ENCODE measurements at places on chromosomes 11 and 22.
A peak's percentile ranks its signal among the peaks of the same experiment; 100 is the strongest.

- H3K36me3 ChIP-seq = no peaks in the 10 kb centered on the region
- H3K27ac ChIP-seq = no peak overlapping the region
- H3K4me3 ChIP-seq = no peak overlapping the region
- no peaks in the 10 kb centered on the region for H3K27me3 ChIP-seq
- no peaks in the 10 kb centered on the region for H3K4me1 ChIP-seq
These were observed 285.9 kb downstream of the BRD1 start for GRCh38 chr22:49541693-49542230.

DNA sequence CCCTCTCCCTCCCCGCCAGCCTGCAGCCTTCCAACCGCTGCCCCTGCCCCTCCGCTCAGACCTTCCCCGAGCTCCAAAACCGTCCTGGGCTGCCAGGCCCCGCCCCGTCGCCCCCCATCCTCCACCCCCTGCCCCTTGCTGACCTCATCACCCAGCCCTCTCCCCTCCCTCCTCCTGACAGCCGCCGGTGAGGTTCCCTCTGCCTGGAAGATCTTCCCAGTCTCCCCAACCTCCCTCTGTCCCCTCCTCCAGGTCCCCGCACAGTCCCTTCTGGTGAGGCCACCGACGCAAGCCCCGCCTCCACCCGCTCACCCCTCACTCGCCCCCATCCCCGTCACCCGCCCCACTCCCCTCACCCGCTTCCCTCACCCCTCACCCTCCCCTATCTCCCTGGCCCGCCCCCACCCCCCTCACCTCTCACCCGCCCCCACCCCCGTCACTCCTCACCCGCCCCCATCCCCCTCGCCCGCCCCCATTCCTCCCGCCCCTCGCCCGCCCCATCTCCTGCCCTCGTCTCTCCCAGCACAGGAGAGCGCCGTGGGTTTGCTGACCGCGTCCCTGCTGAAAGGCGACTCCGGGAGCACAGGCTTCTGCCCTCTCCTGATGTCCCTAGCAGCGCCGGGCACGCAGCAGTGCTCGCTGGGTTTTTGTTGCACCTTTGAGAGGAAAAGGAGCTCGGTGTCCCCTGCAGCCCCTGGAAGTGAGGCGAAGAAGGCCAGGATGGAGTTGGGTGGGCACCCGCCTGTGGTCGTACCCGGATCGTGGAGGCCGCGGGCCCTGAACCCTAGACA lies 16.4 kb upstream of the UPK3A start:
- H3K27me3 ChIP-seq = peaks cover 22% of the 10 kb centered on the region
- H3K4me3 ChIP-seq = peak overlapping the region; percentile 88
- H3K4me1 ChIP-seq = peaks cover 23% of the 10 kb centered on the region

DNA sequence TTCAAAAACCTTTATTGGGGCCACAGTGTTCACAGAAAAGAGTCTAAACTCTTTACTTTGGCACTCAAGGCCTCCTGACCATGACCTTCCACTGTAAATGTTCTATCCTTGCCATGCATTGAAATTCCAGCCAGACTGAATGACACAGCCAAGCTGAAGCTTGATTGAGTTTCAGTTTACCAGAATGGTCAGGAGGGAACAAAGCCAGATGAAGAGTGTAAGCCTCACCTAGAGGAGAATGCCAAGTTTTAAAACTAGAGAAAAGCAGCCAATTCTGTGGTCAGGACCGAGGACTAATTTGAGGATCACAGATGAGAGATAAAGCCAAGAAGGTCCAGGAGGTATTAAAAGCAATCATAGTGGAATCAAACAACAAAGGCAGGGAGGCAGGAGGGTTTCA lies 215.3 kb downstream of the KCNA4 start:
- H3K36me3 ChIP-seq = no peaks in the 10 kb centered on the region
- no peak for DNase-seq
- no peak overlapping the region for H3K4me3 ChIP-seq
- H3K4me1 ChIP-seq = no peaks in the 10 kb centered on the region
- no peaks in the 10 kb centered on the region for H3K27me3 ChIP-seq

DNA sequence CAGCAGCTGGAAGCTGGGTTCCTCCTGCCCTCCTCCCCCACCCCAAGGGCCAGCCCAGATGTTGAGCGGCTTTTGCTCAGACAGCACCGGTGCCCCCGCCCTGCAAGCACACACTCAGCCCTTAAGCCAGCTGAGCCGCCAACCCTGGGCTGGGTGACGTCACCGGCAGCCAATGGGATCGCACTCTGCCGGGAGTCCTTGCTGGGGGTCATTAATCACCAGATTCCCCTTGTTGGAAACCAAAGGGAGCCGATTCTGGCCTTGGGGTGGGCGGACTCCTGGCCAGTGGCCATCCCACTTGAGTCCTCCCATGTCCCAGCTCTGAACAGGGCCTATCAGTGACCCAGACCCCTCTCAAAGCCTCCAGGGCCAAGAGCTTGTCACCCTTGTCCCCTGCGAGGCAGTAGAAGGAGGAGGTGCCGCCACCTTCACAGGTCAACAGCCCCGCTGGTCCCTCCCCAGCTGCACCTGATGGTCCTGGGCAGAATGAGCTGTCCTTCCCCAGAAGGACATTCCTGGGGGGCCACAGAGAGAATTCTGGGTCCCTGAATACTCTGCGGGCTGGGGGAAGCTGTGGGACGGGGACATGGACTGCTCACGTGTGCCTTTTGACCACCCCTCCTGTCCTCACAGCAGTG lies 7.4 kb downstream of the DUSP8 start:
- H3K27ac ChIP-seq = no peak overlapping the region
- H3K27me3 ChIP-seq = peaks cover 35% of the 10 kb centered on the region
- DNase-seq = no peak

- H3K27ac ChIP-seq = peak overlapping the region; percentile 93
- DNase-seq = peak; percentile 83
- H3K36me3 ChIP-seq = no peaks in the 10 kb centered on the region
- H3K4me1 ChIP-seq = peaks cover 33% of the 10 kb centered on the region
- peak overlapping the region; percentile 59 for H3K4me3 ChIP-seq
These were observed 39.0 kb upstream of the ADA2 start for GRCh38 chr22:17258015-17258787.

DNA sequence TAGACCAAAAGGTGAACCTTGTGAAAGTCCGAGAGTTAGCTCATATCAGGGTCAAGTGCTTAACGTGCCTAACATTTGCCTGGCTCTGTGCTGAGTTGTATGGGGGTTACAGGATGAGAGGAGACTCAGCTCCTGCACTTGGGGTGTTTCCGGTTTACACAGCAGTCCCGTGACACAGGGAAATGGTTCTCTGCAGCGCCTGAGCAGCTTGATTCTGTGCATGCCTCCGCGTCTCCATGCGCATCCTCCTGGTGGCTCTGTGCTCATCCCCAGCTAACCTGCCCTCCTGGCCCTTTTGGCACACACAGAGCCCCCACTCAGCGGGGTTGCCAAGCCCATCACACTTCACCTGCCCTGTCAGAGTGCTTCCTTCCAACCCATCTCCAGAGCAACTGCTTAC lies 238.3 kb upstream of the TBCEL start:
- no peaks in the 10 kb centered on the region for H3K4me1 ChIP-seq
- no peaks in the 10 kb centered on the region for H3K36me3 ChIP-seq
- no peak overlapping the region for H3K27ac ChIP-seq
- no peak overlapping the region for H3K4me3 ChIP-seq

DNA sequence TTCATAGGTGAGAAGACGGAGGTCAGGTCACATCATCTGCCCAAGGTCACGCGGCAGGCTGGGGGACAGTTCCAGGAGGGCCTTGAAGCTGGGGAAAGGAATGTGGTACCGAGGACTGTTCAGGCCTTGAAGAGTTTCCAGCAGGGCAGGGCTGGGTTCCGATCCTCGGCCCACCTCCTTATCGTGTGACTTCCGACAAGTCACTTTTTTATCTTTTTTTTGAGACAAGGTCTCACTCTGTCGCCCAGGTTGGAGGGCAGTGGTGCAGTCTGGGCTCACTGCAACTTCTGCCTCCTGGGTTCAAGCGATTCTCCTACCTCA lies 623 bp downstream of the NDUFS8 start:
- peak overlapping the region; percentile 99 for H3K27ac ChIP-seq
- peaks cover 16% of the 10 kb centered on the region for H3K4me1 ChIP-seq
- H3K27me3 ChIP-seq = no peaks in the 10 kb centered on the region
- H3K4me3 ChIP-seq = peak overlapping the region; percentile 95

GRCh38 chr11:37322333-37323194 lies 724.5 kb upstream of the RAG2 start:
- H3K4me1 ChIP-seq = no peaks in the 10 kb centered on the region
- H3K27me3 ChIP-seq = no peaks in the 10 kb centered on the region
- H3K36me3 ChIP-seq = no peaks in the 10 kb centered on the region
- no peak overlapping the region for H3K27ac ChIP-seq
- H3K4me3 ChIP-seq = no peak overlapping the region
- DNase-seq = no peak

- H3K27me3 ChIP-seq = no peaks in the 10 kb centered on the region
- H3K4me1 ChIP-seq = peaks cover 59% of the 10 kb centered on the region
- H3K36me3 ChIP-seq = peaks cover 25% of the 10 kb centered on the region
- DNase-seq = peak; percentile 88
These were observed at the start of the genes HPS4 and SRRD for GRCh38 chr22:26483439-26484359. Gene HPS4, minus strand, starts transcription at chr22:26483783. Its CDS starts 2,021 bp downstream, at chr22:26481762. Gene SRRD, plus strand, starts transcription at chr22:26483877. Its CDS starts 14 bp downstream, at chr22:26483891.

DNA sequence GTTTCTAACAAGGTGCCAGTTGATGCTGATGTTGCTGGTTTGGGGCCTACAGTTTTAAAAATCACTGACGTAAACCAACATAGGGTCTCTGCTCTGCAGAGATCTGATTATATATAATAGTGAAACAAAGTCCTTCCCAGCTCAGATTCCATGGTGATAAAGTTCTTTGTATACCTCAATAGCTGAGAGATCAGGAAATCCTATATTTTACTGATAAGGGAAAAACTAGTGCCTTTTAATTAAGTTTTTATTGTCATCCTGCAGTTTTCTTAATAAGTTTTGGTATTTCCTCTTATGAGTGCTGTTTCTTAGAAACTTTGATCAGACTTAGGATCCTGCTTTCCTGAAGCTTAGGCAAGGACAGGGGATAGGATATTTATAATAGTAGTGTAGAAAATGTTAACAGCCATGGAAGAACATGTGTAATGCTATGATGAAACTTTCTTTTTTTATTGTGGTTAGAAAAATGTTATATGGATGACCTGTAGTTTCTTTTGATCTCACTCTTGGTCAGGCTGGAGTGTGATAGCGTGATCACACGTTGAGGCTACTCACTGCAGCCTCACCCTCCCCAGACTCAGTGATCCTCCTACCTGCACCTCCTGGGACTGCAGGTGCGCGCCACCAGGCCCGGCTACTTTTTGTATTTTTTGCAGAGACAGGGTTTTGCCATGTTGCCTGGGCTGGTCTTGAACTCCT lies 14.1 kb downstream of the CAPRIN1 start:
- H3K4me1 ChIP-seq = peaks cover 42% of the 10 kb centered on the region
- no peak overlapping the region for H3K4me3 ChIP-seq
- no peak for DNase-seq
- H3K36me3 ChIP-seq = peaks cover 13% of the 10 kb centered on the region

DNA sequence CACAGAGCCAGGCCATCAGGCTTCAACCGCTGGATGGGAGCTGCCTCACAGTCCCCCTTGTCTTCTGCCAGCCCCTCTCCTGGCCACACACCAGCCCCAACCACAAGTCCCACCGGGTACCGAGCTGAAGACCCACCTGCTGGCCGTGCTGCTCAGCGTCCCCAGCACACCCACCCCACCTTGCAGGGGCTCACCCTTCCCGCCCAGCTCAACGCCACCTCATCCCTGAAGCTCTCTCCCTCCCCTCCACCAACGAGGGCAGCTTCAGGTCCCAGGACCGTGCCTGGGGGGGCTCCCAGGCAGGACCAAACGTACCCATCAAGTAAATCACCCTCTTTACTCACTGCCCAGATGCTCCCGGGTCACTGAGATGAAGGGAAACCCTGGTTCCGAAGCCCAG lies 141.0 kb downstream of the CRYBB2 start:
- no peak overlapping the region for H3K27ac ChIP-seq
- H3K27me3 ChIP-seq = no peaks in the 10 kb centered on the region
- H3K4me1 ChIP-seq = peaks cover 9% of the 10 kb centered on the region
- DNase-seq = no peak
- peaks cover 43% of the 10 kb centered on the region for H3K36me3 ChIP-seq
- H3K4me3 ChIP-seq = no peak overlapping the region

- H3K4me3 ChIP-seq = no peak overlapping the region
- H3K36me3 ChIP-seq = peaks cover 2% of the 10 kb centered on the region
These were observed 5.2 kb upstream of the OLFML1 start for GRCh38 chr11:7480113-7480512.

DNA sequence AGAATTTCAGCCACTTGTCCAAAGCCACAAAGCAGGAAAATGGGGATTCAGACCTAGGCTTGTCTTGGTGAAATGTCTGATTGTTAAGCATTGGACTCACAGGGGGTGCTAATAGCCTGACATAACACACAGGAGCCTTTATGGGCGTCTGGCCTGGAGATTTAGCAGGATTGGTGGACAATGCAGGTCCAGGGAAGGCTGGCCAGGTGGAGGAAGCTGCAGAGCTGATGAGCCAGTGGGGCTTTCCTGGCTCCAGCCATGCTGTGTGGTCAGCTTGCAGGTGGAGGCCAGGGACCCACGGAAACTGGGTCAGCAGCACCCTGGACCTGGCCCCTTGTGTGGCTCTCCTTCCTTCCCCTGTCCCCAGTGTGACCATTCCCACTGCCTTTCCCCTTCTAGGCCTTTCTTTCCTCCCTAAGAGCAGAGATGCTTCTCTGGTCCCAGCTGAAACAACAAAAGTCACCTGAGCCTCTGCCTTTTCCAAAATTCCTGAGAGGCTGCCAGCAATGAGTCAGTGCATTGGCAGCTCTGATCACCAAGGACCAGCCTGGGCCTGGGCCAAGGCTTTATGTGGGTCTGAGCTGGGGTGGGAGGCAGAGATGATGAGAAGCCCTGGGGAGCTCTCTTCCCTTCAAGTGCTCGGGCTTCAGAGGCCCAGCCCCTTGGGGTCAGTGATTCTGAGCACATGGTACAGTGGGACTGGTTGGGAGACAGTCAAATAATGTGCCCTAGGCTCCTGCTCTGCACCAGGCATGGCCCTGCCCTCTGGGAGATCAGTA lies 85.2 kb downstream of the CCDC81 start:
- peaks cover 12% of the 10 kb centered on the region for H3K4me1 ChIP-seq
- peaks cover 5% of the 10 kb centered on the region for H3K27me3 ChIP-seq
- no peak for DNase-seq
- no peak overlapping the region for H3K4me3 ChIP-seq
- no peak overlapping the region for H3K27ac ChIP-seq
- no peaks in the 10 kb centered on the region for H3K36me3 ChIP-seq

DNA sequence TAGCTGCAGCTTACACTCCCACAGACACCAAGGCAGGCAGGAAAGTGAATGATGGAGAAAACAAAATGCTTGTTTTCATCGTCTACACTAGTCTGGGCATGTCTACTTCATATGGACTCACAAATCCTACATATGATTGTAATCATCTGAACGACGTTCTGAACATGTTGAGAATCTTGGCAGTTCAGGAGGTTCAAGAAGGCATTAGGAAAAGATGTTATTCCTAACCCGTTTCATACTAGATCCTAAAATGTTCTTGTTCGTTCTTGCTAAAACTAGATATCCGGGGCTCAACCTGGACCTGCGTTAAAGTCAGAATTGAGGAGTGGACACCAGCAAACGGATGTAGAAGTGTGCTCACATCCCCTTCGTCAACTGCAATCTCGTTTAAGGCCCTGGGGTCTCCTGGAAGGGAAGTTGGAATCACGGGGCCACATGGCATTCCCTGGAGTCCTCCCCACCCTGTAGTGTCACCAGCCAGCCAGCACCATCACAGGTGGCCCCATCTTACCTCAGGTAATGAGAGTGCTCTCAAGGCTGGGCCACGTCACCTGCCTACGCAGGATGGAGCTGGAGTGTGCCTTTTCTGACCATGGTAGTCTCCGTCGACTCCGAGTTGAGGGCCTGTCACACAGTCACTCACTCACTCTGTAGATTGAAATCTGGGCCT lies 37.3 kb downstream of the C11orf58 start:
- no peak overlapping the region for H3K4me3 ChIP-seq
- no peak for DNase-seq
- no peaks in the 10 kb centered on the region for H3K4me1 ChIP-seq
- H3K36me3 ChIP-seq = peaks cover 29% of the 10 kb centered on the region
